ENCODE measurements at places on chromosomes 3 and 15.

DNA sequence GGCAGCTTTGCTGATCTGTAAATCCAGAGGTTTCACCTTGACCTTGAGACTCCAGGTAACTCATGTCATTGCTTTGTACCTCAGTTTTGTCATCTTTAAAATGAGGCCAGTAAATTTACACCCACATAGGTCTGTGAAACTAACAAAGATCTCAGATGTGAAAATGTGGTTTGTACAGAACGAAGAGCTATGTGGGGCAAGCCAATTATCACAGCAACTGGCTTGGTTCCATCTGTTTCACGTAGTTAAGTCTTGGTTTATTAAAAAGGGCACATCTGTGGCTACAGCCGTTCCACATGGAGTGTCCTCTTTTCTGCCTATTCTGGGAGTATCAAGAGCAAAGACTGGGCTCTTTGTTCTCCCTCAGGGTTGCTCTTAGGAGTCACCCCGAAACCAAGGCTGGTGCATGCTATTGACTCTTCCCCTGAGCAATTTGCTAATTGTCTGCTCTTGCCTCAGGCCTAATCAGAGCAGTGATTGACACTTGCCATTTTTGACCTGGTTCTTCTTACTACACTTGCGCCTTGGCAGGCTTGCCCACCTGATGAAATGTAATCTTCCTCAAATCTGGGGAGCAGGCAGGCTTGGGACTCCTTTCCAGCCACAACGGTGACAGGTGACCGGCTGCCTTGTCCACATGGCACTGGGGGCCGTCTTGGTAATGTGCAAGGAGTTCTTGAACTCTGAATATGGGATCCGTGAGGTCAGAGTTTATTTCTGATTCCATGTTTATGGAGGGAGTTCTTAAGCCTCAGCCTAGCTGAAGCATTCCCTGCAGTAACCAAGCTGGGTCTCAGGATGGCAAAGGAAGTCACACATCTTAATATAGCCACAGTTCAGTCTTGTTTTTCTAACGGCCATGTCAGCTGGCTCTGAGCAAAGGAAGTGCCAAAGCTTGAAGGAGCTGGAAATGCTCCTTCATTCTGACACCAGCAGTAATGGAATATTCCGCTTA, 40.1 kb downstream of the EAF1 start:
- no peak for DNase-seq

GRCh38 chr15:90376789-90377188, 11.3 kb upstream of the IQGAP1 start:
- DNase-seq = no peak

DNA sequence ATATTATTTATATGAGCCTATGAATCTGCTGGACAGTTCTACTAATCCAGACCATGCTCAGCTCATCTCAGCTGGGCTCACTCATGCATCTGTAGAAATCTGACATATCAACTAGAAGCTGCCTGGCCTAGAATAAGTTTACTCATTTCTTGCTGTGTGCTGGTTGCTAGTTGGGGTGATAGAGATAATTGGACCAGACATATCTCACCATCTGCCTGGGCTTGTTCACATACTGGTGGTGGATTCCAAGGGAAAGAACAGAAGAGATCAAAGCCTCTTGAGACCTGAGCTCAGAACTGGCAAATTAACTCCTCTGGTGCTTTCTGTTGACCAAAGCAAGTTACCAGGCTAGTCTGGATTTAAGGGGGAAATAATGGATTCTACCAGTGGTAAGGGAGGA, 109.1 kb downstream of the NSUN3 start:
- DNase-seq = no peak

DNA sequence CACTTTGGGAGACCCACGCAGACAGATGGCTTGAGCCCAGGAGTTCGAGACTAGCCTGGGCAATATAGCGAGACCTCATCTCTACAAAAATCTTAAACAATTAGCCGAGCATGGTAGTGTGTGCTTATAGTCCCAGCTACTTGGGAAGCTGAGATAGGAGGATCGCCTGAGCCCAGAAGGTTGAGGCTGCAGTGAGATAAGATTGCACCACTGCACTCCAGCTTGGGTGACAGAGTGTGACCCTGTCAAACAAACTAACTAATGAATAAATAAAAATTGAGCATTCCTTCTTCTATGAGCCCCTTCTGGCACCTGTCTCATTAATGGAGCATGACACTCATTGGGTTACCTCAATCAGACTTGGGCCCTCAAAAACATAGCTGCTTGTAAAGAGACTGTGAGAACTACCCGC, 7.5 kb downstream of the ZDHHC3 start:
- DNase-seq = no peak

GRCh38 chr3:80152692-80153091, 384.9 kb upstream of the ROBO1 start:
- no peak for DNase-seq

- DNase-seq = no peak
These were observed 161.6 kb upstream of the PDZRN3 start for GRCh38 chr3:73786321-73786807.

- no peak for DNase-seq
These were observed 161.9 kb downstream of the UBE2E2 start for GRCh38 chr3:23365066-23365465.

DNA sequence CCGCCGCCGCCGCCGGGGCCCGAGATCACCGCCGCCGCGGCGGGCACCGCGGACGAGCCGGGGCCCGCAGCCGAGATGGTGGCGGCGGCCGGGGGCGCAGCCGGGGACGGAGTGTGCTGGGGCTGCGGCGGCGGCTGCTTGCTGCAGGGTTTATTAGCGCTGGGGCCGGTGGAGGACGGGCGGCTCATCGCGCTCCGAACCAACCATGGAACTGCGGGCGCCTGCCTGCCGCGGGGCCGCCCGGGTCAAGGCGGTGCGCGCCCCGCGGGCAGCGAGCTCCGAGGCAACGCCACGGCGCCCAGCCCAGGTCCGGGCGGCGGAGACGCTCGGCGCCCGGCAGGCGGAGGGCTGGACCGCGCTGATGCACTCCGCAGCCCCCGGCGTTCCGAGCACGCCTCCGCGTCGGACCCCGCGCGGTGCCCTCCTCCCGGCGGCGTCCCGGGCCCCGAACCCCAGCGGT, 277 bp downstream of the SIAH2 start:
- no peak for DNase-seq
